ENCODE measurements at places on chromosomes 12 and 14.

DNA sequence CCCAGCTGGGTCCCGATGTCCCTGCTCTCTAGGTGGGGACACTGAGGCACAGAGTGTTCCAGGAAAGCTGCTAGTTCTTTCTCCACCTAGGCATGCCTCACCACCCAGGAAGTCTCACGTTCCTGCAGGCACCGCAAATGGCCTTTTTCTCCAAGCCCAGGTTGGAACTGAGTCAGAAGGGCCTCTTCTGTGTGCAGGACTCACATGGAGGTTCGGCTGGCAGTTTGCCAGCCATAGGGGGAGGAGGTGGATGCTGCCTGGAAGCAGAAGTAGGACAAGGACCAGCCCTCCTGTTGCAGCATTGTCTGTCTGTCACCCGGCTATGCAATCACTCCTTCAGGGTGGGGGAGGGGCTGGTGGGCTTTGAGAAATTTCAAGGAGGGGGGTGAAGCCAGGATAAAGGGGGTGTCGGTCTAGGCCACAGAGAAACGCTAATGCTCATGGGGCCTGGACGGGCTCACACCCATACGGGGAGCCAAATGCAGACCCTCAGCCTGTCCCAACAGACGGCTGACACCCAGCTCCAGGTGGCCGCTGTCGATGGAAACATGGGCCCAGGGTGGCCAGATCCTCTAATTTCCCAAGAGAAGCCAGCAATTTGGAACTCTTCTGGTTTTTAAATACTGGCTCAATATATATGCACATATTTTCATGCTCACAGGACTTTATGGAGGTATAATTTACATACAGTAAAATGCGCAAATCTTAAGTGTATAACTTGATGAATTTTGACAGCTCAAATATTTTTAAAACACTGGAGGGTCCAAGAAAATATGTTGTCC is 120.5 kb downstream of the PHETA1 start:
- no peak for DNase-seq

- DNase-seq = no peak
Observed at GRCh38 chr12:115857160-115857920, 420.2 kb downstream of the MED13L start.

DNA sequence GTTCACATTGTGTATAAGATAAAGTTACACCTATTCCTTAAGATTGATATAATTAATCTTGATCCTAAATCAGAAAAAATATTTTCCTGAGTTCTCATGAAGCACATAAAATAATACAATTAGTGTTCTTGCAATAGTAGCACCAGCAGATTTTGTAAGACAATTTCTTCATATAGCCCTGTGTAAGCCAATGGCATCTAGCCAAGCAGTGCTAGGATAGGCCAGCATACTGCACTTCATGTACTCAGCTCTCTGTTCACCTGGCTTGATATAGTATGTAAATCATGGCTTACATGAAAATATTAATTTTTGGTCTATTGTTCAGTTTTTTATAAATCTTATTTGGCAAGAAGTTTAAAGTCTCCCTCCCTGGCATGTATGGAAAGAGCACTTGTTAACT is 1.9 kb downstream of the KLRF2 start:
- DNase-seq = no peak

DNA sequence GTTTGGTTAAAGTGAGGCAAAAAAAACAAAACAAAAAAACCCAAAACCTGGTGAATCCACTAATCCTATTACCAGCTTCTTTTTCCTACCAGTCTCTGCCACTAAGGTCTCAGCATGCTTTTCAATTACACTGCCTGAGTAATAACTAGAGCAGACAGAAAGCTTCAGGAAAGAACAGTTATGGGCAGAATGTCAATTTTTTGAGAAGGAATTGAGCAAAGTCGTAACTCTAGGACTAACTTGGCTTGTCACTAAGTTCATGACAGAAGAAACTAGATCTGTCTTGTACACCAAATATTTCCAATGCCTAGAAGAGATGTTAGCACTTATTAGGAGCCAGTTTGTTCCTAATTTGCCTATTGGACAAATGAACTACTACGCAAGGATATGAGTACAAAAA is 148.8 kb upstream of the CNOT2 start:
- DNase-seq = no peak

DNA sequence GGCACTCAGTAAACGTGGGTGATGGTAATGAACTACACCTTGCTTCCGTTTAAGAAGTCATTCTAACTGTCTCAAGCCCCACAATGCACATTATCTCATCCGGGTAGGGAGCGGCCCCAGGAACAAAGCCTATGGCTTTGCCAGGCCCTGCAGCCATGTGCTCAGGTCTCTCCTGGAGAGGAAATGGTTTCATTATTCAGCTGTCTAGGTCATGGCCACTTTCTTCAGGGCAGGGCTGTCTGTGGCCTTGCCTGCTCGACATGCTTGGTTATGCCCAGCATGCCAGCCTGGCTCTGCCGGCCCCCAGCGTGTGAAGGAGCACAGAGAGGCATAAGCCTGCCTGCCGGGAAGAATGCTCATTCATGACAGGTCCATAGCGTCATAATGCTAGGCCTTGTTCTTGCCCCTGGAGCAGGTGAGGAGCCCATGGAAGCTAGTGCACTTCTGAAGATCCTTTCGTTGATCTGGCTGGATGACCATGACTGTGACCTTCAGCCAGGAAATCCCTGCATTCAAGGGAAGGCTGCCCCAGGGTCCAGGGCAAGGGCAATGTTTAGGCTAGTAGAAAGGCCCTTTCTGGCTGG is 26.3 kb upstream of the FOS start:
- no peak for DNase-seq

- DNase-seq = no peak
Observed at GRCh38 chr14:58824796-58825195, 187.0 kb downstream of the DACT1 start.

DNA sequence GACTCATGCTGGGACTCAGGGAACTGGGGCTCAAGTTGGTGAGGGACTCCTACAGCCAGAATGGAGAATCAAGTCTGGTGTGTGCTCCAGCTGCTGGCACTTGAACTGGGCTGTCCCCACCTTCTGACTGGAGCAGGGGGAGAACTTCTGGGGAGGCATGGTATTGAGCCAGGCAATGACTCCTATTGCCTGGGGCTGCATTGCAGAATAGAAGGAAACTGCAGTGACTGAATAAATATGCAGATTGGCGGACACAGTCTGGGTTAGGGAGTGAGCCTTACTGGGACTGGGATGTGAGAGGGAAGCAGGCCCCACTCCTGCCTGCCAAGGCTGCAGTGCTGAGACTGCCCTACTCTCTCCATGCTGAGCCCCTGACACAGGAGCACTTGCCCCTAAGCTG is 8.8 kb upstream of the ZNF268 start:
- DNase-seq = no peak

DNA sequence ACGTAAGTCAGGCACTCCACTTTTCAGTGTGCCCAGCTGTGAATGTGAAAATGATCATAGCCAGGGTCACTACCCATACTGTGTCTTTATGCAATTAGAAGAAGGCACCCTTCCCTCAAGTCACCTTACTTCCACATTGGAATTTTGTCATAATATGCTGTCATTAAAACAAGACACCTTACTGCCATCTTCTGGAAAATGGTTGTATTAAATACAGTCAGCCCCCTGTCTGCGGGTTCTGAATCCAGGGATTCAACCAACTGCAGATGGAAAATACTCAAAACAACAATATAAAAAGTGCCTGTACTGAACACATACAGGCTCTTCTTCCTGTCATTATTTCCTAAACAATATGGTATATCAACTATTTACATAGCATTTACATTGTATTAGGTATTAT is 70.2 kb upstream of the TBX5 start:
- no peak for DNase-seq

GRCh38 chr12:64587447-64587846 is 22.8 kb upstream of the RASSF3 start:
- DNase-seq = no peak

DNA sequence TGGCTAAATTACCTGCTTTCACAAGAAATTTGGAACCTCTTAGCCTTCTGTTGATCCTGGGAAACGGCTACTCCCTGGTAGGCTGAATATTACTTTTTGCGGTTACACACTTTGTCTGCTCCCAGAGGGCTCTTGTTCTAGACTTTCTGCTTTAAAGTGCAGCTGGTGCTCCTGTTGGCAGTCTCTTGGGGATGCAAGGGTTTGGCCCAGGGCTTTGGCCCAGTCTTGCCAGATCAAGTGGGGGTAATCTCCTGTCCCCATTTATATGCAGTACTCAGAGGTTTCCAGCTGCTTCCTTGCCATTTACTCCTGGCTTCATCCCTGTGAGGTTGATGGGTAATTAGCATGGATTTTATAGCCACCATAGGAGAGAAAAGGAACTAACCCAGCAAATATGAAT is 558.2 kb upstream of the MIS18BP1 start:
- no peak for DNase-seq

DNA sequence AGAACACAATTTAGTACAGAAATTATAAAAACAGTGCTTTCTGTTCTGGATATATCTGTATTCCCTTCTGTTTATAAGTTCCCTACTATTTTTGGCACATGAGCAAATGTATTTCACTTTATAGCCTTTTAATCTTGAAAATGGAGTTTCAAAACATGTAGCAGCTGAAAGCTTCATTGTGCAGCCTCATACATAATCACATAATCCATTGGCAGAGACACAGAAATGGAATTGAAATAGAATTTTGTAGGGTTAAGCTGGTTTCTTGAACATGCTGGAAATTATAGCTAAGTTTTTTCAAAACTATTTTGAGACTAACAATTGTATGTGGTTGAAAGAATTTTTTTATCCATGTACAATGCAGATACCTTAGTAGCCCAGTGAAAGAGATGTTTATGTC is 614.3 kb upstream of the MDGA2 start:
- no peak for DNase-seq

DNA sequence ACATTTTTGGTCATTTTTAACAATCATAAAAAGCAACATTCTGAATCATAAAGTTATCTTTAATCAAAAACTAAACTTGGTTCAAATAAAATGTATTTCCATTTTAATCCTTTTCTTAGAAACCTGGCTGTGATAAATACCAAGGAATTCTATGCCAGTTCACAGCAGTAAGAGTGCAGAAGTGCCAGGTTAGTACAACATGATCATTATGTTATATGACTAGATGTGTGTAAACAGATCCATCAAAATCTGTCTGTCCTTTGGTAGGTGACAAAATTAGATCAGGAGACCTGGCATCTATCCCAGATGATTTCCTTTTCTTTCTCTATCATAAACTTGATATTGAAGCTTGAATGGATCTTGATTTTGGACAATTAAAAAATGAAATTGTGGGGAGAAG is 200.6 kb upstream of the STXBP6 start:
- DNase-seq = no peak

GRCh38 chr14:32343926-32344430 is 14.9 kb downstream of the AKAP6 start:
- no peak for DNase-seq

DNA sequence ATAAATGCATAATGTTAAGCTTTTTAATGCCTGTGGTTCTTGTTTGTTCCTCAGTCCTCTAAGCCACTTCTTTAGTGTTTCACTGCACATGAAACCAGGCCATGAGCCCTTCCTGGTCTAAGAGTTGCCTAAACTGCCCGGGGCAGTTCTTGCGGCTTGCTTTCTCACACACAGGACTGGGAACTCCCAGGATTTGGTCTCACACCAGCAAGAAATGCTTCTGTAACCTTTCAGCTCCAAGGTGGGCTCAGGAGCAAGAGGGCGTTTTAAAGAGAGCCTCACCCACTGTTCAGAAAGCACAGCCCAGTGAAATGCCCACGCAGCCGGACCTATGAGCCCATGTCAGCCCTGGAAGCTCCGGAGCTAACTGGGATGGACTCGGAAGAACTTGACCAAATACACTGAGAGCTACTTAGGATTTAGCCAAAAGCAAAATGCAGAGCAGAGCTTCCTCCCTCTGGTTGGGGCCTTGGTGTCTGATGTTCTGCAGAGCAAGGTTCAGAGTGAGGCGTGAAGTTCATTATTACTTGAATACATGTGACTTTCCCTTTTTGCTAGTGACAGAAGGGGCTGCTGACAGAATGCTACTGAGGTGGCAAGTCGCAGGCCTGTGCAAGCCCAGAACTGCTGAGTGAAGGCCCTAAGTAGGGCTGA is 23.4 kb downstream of the SLC25A29 start:
- DNase-seq = peak; percentile 23

- peak; percentile 39 for DNase-seq
Observed at GRCh38 chr14:74555476-74556050, 56.5 kb downstream of the LTBP2 start.

DNA sequence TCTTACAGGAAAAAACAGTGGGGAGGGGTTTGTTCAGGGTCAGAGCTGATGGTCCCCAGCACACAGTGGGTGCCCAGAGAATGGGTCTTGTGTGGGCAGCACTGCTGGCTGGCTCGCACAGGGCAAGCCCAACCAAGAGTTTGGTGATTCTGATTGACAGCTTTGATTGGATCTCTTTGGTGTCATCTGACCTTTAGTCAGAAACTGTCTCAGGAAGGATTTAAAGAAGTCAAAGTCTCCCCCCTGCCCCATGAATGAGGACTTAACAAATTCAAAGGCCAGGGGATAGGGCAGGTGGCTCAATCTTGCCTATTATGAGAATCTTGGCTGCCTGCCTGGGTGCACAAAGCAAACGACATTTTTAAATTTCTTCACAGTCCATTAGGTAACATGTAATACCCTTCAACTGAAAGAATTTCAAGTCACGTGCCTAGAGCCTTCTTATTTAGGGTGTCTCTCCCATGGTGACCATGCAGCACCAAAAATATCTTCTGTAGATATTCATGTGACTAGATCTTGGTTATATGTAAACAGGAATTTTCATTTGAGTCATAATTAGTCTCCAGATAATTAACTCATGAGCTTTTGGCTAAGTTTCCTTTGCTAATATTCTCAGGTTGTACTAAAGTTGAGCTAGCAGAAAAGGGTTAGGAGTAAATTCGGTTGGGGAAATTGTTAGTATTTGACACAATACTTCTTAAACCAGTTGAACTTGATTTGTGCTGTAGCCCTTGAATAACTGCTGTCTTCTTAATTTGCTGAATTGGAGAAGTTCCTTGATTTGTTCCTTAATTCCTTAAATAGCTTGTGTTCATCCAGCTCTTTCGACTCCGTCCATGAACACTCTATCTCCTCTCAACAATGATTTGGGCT is 54.5 kb upstream of the HECTD1 start:
- no peak for DNase-seq

DNA sequence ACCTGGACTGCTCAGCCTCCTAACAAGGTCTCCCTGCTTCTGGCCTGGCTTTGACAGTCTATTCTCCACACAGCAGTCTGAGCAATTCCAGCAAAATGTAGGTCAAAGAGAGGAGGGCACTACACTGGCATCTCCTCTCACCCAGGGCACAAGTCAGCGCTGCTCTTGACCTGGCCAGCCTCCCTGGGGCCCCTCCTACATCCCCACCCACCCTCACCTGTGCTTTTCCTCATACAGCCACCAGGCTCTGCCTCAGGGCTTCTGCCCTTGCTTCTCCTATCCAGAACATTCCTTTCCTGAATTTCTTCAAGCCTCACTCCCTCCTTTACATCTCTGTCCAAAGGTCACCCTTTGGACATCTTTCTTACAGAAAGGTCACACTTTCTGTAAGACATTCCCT is 33.7 kb downstream of the GALNT4 start:
- DNase-seq = no peak
